Stimulated activated CD4-positive, alpha-beta T cell treated with anti-CD3 and anti-CD28 coated beads, Interleukin-1b, Interleukin-23, amount 100 ng/mL, for 48 hours (primary cell): ENCODE measurements at places on chromosomes 5 and 9.

- DNase-seq = no peak
Observed at GRCh38 chr9:9002826-9003583, 1203.4 kb upstream of the DMAC1 start.

GRCh38 chr5:92527311-92528078 is 1053.5 kb downstream of the NR2F1-AS1 start:
- no peak for DNase-seq

DNA sequence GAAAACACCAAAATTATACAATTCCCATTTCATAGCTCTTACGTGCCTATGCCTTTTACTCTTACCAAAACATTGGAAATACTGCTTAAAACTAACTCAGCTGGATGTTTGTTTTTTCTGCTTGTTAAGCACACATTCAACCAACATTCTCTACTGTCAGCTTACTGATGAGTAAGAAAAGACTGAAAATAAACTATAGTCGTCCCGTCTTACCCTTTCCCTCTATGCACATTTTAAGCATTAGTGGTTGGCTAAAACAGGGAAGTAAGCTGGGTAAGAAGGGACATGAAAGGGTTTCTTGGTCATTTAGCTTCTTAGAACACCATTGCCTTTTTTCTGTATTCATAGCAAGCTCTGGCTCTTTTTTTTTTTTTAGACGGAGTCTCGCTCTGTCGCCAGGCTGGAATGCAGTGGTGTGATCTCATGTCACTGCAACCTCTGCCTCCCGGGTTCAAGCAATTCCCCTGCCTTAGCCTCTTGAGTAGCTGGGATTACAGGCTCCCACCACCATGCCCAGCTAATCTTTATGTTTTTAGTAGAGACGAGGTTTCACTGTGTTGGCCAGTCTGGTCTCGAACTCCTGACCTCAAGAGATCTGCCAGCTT is 232.1 kb upstream of the PCSK5 start:
- DNase-seq = no peak

GRCh38 chr5:2374703-2375102 is 376.8 kb downstream of the IRX2 start:
- no peak for DNase-seq

DNA sequence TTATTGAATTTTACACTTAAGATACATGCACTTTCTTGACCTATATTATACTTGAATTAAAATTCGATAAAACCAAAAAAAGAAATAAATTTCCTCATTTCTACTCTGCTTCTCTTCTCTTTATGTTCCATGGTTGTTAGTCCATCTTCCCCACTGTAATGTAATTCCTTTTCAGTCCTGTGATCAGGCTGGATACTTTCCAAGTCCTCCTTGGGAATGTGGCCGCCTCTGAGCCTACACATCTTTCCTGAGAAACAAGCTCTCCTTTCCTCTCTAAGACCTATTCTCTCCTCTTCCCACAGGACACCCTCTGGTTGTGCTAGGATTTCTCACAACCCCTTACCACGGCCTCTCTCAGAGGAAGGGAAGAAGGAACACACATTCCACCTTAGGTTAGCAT is 285.1 kb downstream of the DNAH5 start:
- no peak for DNase-seq

DNA sequence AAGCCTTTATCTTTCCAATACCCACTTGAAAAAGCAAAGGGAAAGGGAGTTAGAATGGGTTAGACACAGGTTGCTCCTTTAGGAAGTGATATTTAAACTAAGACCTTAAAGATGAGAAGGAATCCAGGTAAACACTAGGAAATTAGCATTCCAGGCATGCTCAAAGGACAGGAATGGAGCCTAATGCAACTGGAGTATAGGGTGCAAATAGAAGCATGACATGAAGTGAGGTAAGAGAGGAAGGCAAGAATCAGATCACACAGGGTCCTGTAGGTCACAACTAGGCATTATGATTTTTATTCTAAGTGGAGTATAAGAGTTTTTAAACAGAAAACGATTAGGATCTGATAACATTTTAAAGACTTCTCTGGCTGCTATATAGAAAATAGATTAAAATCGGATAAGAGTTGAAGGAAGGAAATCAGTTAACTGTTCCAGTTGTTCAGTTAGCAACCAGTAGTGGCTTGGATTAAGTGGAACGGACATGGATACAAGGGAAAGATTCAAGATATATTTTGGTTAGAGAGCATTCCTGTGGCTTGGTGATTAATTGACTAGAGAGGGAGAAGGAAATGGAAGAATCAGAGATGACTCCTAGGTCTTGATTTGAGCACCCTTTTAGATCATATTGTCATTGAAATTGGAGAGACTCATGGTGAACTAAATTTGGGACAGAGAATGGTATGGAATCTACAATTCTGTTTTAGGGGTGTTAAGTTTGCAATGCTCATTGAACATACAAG is 95.9 kb downstream of the FBXO4 start:
- no peak for DNase-seq

- no peak for DNase-seq
Observed at GRCh38 chr5:82493221-82493620, 215.1 kb upstream of the RPS23 start.

DNA sequence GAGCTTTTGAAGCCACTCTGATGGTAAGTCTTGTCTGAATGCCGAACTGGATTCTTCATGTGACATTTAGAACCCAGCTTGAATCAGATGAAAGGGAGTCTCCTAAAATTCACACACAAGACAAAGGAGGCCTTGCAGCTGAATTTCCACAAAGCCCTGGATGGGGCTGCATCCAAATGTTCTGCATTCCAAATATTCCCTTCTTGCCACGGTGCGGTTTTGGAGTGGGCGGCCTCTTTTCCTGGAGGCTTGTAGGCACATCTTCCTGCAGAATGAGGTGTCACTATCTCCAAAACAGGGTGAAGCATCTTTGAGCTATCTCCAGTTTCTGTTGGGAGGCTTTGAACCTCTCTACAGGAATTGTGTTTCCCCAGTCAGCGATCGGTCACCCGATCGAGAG is 342.7 kb downstream of the ARHGEF28 start:
- DNase-seq = no peak

- no peak for DNase-seq
Observed at GRCh38 chr5:158921441-158922262, 178.1 kb downstream of the EBF1 start.

- DNase-seq = no peak
Observed at GRCh38 chr9:109453210-109453842, 44.8 kb downstream of the PTPN3 start.

GRCh38 chr9:95341293-95341962 is 23.9 kb upstream of the FANCC start:
- DNase-seq = no peak

DNA sequence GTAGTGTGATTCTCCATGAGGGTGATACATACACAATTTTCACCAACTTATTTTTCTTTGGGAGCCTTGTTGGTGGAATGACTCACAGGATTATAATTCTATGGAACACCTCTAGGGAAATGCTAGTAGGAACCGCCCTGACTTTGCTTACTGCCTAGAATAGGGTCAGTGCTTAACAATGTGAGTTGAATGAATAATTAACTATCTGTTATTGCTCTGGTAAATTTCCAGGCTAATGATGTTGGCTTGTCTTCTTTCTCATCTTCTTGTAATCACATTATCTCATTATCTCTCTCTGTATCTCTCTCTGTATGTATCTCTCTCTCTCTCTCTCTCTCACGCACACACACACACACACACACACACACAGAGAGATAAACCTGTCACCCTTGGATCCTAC is 291.1 kb downstream of the TRIM32 start:
- DNase-seq = no peak

- no peak for DNase-seq
Observed at GRCh38 chr5:33309536-33310345, 131.0 kb upstream of the TARS1 start.

DNA sequence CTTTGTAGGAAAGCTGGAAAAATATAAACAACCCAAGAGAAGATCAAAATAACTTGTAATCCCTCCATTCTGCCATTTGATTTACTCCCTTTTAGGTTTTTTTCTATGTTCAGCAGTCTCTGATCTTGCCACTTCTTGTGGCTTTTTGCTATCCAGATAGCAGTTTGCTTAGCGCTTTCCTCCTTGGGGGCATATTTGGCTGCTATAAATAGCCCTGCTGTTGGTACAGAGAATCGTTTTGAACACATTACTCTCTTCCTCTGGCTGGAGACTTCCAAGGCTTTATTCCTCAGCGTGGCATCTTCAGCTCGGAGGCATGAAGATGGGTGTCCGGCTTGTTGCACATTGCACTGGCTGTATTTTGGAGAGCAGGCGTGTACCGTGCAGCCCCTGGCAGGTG is 38.6 kb downstream of the HMCN2 start:
- DNase-seq = no peak

- DNase-seq = no peak
Observed at GRCh38 chr5:177598477-177598876, 1.5 kb upstream of the B4GALT7 start.

- no peak for DNase-seq
Observed at GRCh38 chr5:18968966-18969365, 1019.0 kb downstream of the CDH18 start.
